H54 (cell line): ENCODE measurements at places on chromosomes 16 and 17.
A peak's percentile ranks its signal among the peaks of the same experiment; 100 is the strongest.

- DNase-seq, result no peak
These were observed 21.3 kb downstream of the CPNE2 start for GRCh38 chr16:57113664-57114063.

DNA sequence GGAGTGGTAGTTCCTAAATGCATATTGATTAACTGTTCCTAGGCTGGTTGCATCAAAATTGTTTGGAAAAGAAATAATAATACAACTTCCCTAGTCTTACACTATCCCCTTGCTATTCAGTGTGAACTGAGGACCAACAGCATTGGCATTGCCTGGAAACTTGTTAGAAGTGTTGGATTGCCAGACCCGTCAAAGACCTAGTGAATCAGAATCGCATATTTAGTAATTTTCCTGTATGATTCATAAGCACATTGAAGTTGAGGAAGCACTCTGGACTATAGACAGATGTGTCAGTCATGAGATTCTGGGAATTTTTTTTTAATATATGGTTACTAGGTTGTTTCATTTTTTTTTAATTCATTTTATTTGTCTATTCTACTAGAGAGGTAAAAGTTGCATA lies 34.7 kb upstream of the KCNJ16 start:
- no peak for DNase-seq

DNA sequence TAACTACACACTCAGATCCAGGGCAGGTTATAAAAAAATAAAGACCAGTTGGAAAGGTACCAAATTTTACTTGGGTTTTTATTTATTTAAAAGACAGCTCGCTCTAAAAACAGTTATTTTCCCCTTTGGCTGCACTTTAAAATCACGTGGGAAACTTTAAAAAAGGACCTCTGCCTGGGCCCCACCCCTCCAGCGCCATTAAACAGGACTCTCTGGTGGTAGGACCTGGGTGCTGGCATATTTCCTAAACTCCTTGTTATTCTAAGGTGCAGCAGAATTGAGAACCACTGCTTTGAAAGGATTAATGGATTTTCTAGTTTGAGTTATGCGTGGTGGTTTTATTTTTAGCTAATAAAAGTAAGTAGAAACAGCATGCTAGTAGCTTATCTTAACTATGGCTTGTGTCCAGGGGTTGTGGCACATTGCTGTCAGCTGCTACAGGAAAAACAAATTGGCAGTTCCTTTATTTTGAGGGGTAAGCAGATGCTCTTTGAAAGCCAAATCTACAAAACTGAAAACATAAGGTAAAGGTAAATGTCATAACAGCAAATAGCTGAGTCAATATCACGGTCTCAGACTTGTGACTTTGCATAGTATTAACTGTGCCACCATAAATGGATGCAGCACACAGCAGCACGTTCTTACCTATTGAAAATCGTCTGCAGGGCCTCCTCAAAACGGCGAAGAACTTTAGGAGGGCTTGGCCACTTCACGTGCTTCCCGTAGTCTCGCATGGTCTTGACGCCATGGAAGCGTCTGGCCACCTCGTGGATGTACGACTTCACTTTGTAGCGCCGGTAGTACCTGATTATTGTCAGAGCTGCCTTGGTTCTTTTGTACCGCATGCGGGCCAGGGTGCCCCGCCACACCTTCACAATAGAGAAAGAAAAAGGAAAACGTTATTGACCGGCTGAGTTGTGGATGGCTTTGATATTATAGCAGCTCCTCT lies 172.0 kb downstream of the CDK5R1 start:
- no peak for DNase-seq

- DNase-seq, result no peak
These were observed 20.8 kb upstream of the MYO15B start for GRCh38 chr17:75566834-75567233.

DNA sequence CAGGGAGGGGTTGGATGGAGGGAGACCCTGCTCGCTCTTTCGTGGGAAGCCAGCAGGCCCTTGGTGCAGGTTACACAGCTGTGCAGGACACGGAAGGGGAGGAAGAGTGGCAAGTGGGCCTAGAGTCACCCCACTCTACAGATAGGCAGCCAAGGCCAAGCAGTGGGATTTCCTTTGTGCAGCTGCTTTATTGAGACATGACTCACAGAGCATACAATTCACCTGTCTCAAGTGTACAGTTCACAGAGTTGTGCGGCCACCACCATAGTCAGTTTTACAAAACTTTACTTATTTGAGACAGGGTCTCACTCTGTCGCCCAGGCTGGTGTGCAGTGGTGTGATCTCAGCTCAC lies 91.2 kb upstream of the CIBAR2 start:
- DNase-seq, result no peak

- DNase-seq, result peak; percentile 98
These were observed at the start of gene SP6 for GRCh38 chr17:47850692-47851573. Gene SP6, minus strand, starts transcription at chr17:47851163. Its CDS starts 2,734 bp downstream, at chr17:47848429.

DNA sequence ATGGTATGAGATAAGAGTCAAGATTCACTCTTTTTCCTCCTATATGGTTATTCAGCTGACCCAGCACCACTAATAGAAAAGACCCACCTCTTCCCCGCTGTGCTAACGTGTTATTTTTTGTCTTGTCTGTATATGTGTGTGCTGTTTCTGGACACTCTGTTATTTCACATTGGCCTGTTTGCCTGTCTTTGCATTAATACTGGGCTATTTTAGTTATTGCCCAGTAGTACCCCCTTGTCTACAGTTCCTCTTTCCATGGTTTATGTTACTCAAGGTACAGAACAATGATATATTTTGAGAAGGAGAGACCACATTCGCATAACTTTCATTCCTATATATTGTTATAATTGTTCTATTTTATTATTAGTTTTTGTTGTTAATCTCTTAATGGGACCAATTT lies 74.0 kb upstream of the SIAH1 start:
- no peak for DNase-seq

GRCh38 chr17:57425903-57426880 lies 169.9 kb downstream of the MSI2 start:
- no peak for DNase-seq

- no peak for DNase-seq
These were observed 1.8 kb downstream of the ALKBH5 start for GRCh38 chr17:18185391-18185790.

- DNase-seq, result no peak
These were observed 94.8 kb upstream of the CPHXL start for GRCh38 chr16:75821117-75821516.

DNA sequence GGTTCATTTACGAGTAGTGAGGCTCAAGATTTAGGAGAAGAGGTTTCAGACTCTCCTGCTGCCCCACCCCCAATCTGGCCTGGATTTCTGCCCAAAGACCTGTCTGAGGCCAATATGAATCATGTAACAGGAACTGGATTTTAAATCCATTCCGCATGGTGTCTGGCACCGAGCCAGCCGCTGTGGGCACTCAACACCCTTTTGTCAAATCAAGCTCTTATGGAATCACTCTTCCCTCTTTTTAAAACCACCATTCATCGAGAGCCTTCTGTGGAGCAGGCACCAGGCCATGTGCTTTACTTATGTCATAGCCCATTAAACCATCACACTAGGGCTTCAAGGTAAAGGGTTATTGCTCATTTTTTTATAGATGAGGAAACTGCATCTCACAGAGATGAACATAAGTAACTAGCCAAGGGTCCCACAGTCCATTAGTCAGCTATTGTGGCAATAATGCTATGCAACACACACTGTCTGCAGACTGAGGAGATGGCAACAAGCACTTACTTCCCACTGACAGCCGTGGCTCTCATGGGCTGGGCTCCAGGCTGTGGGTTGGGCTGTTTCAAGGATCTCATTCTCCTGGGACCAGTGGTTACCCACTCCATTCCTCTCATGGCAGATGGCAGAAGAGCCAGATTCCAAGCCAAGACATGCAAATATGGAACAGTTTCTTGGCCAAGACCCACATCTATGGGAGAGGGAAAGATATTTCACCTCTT lies 93.6 kb downstream of the WSCD1 start:
- no peak for DNase-seq

GRCh38 chr16:85567101-85567866 lies 45.8 kb upstream of the GSE1 start:
- no peak for DNase-seq

- no peak for DNase-seq
These were observed 22.8 kb downstream of the ATP6V0D1 start for GRCh38 chr16:67458121-67458641.

DNA sequence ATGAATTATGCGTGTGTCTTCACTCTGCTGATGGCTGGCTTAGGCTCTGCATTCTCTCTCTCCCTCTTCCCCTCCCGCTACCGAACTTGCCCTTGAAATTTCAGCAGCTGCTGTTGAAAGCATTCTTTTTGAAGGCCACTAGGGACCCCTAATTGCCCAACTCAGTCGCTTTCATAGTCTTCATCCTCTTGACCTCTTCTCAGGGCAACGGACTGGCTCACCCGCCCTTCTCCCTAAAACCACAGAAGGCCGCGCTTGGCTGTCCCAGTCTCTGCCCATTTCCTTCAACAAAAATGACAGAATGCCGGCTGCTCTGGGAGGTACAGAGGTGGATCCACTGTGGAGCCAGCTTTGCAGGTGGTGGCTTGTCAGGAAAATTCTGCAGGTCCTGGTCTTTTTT lies 21.0 kb upstream of the FMNL1 start:
- no peak for DNase-seq

GRCh38 chr17:64343833-64344637 lies 46.6 kb downstream of the PECAM1 start:
- DNase-seq, result peak; percentile 44

DNA sequence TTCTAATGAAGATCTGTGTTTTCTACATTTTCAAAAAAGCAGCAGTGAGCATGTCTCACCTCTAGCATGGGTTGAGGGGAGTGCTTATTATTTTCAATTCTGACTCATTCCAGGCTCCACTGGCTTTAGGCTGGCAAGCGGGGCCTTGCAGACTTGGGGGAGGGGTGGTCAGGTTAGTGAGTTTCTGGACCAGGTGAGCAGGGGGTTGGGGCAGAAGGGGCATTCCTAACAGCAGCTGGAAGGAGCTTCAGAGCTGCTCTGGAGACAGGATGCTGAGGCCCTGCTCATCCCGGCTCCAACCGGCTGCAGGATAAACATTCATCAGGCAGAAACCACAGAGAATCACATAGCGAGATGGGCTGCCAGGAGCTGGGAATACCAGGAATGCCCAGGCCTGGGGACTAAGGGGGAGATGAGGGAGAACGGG lies 10.5 kb upstream of the KRT19 start:
- DNase-seq, result no peak

GRCh38 chr17:73066148-73066884 lies 26.2 kb downstream of the SLC39A11 start:
- DNase-seq, result no peak

GRCh38 chr16:31507617-31507928 lies 618 bp downstream of the RUSF1 start:
- no peak for DNase-seq

- peak; percentile 61 for DNase-seq
These were observed 63.1 kb upstream of the BCO1 start for GRCh38 chr16:81175325-81175891.

DNA sequence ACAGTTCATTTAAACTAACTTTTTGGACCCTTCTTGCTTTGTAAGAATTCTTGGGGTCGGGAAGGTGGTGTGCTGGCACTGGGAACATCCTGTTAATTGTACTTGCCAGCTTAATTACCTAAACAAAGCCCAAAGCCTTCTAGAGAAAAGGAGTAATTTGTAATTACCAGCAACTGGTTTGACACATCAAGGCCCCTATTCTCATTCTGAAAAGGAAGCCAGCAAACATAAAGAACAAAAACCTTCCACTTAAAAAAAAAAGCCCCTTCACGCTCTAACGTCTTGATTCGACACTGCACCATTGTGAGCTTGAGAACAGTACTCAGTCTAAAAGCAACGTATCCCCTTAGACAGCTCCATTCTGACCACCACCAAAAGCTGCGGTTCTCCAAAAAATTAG lies 74.7 kb upstream of the RPH3AL start:
- DNase-seq, result no peak

- no peak for DNase-seq
These were observed 15.1 kb upstream of the MAP2K3 start for GRCh38 chr17:21269394-21269793.

DNA sequence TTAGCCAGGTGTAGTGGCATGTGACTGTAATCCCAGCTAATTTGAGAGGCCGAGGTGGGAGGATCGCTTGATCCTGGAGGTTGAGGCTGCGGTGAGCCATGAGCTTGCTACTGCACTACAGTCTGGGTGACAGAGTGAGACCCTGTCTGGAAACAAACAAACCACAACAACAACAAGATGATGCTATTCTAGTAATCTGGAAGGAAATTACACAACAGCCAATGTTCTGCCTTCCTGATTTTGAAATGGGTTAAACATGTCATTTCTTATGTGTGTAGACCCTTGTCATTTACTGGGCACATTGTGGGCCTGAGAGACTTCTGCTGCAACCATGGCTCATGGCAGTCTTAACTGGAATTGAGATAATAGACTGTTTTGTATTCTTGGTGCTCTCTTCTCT lies 5.9 kb downstream of the COQ7 start:
- no peak for DNase-seq

DNA sequence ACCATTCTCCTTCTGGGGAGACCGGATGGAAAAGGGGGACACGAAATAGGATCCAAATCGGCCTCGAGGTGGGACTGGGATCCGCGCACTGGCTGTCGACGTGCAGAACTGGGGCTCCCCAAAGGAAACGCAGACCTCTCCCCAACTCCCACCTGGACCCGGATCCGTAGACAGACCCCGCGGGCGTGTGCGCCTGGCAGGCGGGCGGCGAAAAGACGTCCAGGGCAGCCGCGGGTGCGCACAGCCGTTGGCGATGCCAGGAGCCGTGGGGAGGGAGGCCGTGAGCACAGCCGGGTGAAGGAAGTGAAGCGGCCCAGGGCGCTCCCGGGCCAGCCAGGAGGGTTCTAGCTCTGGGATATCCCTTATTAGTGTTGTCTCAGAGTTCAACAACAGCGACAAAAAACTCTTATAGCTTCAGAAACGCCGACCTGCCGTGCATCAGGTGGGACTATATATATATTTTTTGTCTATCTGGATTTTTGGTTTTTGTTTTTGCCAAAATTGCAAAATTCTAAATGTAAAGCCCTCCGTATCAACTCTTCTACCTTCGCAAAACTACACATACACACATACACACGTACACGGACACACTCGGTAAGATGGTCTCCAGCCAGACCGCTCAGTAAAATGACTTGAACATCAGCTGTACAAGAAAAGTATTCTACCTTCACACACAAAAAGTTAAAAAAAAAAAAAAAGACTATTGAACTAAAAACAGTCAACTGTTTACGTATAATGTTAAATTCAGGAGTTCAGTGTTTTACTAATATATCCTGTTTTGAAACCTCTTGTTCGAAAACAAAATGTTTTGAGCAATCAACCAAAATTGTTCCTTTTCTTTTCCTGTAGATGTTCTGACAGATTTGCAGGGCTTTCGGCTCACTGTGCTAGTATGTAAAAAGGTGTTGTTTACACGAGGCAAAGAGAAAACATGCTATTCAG lies 5.2 kb upstream of the AATF start:
- DNase-seq, result no peak

- DNase-seq, result no peak
These were observed 2.8 kb downstream of the MAPK8IP3 start for GRCh38 chr16:1708768-1709180.

GRCh38 chr16:50702725-50703124 lies 9.3 kb downstream of the NOD2 start:
- no peak for DNase-seq

GRCh38 chr16:29742683-29743275 lies 3.0 kb downstream of the C16orf54 start:
- no peak for DNase-seq

GRCh38 chr16:14098081-14098480 lies 27.0 kb downstream of the MRTFB start:
- DNase-seq, result no peak

- no peak for DNase-seq
These were observed 260.3 kb downstream of the STX8 start for GRCh38 chr17:9315360-9315759.
